ENCODE measurements at places on chromosomes 5 and 9. TPM values are rescaled to one million over a fixed set of nuclear protein-coding genes. Genes with fewer than 3 reads are reported as not detected.

The FOXD4L3 gene
- not detected for total RNA-seq

DNA sequence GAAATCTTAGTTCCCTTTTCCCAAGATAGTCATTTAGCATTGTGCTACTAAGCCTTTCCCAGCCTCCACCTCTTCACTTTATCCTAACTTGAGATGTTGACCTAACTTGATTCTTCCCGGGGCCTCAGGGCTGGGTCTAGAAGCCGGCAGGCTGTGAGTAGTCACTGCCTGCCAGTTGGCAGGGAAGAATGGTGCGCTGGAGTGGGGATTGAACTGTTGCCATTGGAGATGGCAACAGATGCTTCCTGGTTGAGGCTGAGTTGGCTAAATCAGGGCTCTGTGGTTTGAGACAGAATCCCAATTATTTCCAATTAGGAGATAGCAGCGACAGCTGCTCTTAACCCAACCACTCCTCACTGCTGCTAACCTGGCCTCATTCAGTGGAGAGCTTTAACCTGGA, 343.1 kb downstream of the BRINP1 start:
- DNase-seq, result peak; percentile 99

DNA sequence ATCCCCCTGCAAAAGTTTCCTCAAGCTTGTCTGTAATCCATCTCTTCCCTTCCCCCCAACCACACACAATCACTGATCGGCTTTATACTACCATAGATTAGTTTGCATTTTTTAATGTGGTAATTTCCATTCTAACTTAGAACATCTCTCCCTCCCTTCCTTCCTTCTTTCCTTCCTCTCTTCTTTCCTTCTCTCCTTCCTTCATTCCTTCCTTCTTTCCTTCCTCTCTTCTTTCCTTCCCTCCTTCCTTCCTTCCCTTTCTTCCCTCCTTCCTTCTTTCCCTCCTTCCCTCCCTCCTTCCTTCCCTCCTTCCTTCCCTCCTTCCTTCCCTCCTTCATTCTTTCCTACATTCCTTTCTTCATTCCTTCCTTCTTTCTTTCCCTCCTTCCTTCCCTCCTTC, 166.2 kb upstream of the MSX2 start:
- DNase-seq, result no peak

DNA sequence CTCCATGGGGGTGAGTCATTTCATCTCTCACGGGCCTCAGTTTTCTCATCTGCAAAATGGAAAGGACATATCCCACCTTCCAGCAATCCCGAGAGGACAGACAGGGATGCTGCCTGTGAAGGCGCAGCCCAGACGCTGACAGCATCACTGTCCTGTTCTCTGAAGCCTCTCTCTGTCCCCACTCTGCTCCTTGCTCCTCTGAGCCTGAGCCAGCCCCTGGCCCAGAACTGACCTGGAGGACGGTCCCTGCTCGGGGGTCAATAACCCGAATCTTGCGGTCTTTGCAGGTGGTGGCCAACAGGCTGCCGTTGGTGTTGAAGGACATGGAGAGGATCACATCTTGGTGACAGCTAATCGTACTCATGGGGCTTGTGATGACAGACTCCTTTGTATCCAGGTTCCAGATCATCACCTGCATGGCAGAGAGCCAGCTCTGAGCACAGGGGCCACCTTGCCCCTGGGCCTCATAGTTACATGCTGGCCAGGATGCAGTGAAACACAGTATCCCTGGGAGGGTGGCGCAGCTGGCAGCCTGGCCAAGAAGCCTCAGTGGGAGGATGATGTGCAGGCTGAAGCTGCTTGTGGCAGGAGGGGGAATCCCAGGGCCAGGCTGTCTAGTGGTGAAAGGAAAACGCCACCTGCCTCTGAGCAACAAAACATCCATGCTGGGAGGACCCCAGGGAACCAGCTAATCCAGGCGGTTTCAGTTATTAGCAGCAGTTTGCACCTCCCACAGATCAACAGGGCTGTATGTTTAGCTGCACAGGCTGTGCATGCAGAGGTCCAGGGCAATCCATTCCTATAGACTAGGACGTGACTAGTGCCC, 14.0 kb upstream of the TRIM14 start:
- peak; percentile 57 for DNase-seq
